ENCODE measurements at places on chromosomes 11 and 22.

GRCh38 chr22:39289533-39289932 is 29.9 kb downstream of the RPL3 start:
- DNase-seq, result peak; percentile 32

DNA sequence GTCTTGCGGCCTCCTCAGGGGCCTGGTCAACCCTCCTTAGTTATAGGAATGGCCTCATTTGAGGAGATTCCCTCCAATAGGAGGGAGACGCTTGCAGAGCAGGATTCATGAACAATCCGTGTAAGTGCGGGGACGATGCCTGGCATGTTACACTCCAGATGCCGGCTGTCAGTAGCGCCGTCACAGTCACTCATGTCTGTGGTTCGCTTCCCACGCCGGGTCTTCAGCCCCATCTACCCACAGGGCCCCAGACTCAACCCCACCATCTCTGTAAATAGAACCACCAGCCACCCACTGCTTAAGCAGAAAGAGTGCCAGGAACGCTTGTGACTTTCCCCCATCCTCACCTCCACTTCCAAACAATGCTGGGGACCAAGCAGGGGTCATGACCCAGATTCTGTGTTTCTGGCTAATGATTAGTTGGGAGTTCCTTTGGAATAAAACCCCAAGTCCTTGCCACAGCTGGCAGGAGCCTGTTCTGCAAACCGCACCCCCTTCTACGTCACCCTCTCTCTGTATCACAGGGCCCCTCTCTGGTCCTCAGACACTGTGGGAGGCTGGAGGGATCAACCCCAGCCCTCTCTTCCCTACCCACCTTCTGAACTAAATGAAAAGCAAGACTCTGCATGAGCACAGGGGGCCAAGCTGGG is 38.8 kb upstream of the TOLLIP start:
- DNase-seq, result peak; percentile 15

- DNase-seq, result no peak
These were observed 67.2 kb upstream of the TTC12 start for GRCh38 chr11:113247221-113247620.

DNA sequence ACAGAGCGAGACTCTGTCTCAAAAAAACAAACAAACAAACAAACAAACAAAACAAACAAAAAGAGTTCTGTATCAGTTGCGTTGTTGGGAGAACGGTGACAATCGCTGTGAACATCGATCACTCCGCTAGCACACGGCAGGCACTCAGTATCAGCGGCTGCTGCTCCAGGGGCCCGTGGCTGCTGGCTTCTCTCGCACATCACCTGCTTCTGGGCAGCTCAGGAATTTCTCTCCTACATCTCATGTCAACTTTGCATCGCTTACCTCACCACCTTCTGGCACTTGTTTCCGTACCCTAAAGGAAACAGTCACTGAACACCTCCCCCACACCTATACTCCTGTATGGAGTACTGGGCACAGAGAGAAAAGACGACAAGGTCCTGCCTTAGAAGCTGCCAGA is 70.3 kb upstream of the WNT7B start:
- DNase-seq, result peak; percentile 15

- DNase-seq, result no peak
These were observed 27.9 kb upstream of the SUSD2 start for GRCh38 chr22:24153353-24153752.

DNA sequence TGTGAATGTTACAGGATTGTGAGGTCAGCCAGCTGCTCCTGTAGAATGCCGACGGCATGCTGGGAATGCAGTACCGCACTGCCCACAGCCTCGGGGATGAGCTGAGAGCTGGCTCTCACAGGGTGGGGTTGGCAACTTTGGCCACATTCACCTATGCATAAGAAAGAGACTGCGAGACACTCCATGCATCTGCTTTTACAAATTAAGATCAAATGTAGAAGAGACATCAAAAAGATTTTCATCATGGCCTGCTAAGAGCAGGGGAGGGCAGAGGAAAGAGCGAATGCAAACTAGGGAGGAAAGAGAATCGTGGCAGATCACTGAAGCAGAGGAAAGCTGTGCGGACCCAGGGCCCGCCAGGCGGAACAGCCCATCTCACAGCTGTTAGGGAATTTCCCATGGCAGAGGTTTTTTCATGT is 49.8 kb upstream of the SPATA19 start:
- DNase-seq, result peak; percentile 76

- no peak for DNase-seq
These were observed 146.5 kb downstream of the GRIK4 start for GRCh38 chr11:120658071-120658423.

DNA sequence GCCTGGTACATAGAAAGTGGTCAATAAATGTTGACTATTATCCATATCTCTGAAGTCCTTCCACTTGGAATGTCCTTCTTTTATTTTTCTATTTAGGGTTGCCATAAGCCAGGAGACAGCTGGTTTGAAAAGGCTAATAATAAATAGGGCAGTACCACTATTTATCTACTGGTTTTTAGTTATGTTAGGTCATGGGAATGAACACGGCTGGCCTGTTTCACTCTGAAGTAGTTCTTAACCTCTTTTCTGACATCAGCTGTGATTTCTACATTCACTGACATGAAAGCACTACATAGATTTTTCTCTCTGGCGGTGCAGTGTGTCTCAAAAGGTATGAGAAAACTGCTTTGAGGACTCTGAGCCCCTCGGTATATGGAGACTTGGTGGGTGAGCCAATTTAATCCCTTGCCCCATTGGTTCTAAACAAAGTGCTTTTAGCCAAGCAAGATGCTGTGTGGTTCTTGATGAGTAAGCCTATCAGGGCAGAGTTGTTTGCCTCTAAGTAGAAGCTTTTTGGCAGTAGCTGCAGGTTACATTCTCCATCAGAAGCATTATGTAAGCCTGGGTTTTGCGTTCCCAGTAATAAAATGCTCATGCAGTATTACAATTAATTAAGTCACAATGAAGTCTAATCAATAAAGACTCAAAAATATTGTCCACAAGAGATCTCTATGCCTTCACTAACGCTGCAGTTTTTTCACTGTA is 48.7 kb upstream of the APOA1 start:
- no peak for DNase-seq

- no peak for DNase-seq
These were observed 1210.1 kb upstream of the TENM4 start for GRCh38 chr11:80650966-80651365.

- DNase-seq, result no peak
These were observed 92.7 kb downstream of the SGSM3 start for GRCh38 chr22:40463017-40463631.

GRCh38 chr11:19168090-19168489 is 33.7 kb downstream of the CSRP3 start:
- no peak for DNase-seq

DNA sequence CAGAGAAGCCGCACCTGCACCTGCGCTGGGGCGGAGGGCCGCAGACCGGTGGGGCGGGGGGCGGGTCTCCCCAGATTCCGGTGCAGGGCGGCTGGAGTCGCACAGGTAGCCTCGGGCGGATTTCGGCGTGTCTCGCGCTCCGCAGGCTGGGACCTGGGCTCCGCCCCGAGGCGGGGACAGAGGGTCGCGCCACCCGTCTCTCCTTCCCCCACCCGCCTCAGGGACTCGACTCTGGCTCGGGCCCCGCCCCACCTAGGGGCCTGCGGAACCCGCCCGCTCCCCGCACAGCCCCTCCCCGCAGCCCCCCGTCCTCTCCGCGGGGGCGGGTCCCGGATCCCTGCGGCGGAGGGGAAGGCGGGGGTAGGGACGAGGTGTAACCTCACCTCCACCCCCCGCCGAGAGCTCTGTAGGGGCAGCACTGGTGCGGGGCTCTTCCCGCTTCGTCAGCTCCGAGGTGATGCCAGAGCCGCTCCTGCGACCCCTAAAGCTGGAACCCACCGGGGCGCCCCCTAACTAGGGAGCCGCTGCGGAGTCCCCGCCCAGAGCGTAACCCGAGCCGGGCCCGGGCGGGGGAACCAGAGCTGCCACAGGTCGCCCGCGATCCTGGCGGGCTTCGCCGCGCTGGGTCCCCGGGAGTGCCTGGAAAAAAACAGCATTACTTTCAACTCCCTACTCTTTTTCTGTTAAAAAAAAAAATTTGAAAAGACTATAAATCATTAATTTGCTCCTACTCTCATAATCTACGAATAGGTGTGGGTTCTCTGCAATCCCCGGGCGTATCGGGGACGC is at the start of gene SLC29A2:
TSS of gene SLC29A2 (minus strand) at position 134 of the 789 bp plus-strand sequence. CDS start 169 bp downstream, outside the sequence.
- peak; percentile 98 for DNase-seq

DNA sequence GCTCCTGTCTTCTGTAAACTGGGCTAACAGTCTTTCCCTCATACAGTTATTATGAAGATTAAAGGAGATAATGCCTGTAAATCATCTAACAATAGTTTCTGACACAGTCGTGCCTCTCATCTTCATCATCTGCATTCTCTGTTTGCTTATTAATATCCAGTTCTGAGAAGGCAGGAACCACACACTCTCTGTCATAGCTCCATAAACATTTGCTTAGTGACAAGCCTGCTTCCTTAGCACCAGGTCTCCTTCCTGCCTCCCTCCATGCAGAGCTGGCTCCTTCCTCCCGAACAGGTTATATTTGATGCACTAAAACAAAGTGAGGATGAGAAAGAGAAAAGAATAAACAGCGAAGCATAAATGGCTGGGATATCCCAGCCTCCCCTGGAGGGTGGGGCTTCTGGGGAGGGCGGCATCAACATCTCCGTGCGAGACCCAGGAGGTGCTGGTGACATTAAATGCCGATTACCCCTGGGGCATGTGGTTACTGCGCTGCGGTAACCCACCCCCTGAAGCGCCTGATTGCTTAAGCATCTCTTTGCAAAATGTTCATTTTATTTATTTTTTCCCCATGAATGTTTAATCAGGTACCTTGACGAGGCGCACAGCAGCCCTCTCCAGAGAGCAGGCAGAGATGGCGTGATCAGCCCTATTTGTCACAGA is 404.9 kb downstream of the NXPE2 start:
- DNase-seq, result no peak

DNA sequence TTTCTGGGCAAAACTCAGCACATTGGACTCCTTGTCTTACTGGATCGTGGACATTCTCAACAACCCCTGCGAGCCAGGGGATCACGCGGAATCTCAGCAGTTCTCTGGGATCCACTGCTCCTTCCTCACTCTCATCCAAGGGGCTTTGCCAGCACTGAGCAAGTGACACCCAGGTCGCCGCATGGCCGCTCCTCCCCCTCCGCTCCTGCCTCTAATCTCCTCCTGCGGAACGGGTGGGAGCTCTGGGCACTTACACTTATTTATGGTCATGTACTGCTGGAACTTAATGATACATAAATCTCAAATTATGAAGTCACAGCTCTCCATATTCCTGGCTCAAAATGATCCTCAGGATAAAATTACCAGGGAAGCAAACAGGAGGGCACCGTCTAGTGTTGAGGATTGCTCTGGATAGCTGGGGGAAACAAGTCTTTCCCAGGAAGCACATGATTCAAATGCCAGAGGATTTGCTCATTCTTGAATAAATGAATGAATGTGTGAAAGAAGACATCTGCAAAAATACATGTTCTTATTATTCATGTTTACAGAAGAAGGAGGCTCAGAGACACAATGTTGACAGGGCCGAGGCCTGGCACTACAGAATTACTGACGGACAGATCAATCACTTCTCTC is 1077.3 kb downstream of the TBC1D22A start:
- DNase-seq, result no peak

GRCh38 chr22:44256556-44257485 is 55.9 kb downstream of the SHISAL1 start:
- peak; percentile 26 for DNase-seq

- no peak for DNase-seq
These were observed 38.1 kb downstream of the CABIN1 start for GRCh38 chr22:24049211-24049610.

DNA sequence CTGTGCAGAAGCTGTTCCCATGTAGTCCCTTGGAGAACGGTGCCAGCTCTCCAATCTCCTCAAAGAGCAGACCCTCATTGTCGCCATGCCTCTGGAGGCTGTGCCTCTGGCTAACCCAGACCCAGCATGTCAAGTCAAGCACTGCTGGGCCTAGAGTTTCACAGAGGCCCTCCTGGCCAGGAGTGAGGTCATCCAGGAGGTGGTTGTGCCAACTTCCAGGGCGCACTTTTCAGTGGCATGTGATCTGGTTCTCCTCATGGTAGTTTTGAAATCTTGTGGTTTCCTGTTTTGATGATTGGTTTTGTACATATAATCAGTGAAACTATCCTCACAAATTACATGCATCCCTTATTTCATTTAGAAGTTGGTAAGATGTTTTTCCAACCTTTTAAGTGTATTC is 78.9 kb downstream of the PPFIBP2 start:
- DNase-seq, result no peak

GRCh38 chr11:100445231-100445735 is 241.8 kb upstream of the ARHGAP42 start:
- DNase-seq, result no peak

GRCh38 chr11:118914178-118914918 is 11.4 kb downstream of the BCL9L start:
- peak; percentile 59 for DNase-seq

GRCh38 chr11:130431801-130432200 is 3.4 kb upstream of the ADAMTS8 start:
- no peak for DNase-seq

- no peak for DNase-seq
These were observed 218.1 kb upstream of the SORL1-AS1 start for GRCh38 chr11:121670805-121671282.

- no peak for DNase-seq
These were observed 13.2 kb downstream of the PPARA start for GRCh38 chr22:46163557-46163888.

DNA sequence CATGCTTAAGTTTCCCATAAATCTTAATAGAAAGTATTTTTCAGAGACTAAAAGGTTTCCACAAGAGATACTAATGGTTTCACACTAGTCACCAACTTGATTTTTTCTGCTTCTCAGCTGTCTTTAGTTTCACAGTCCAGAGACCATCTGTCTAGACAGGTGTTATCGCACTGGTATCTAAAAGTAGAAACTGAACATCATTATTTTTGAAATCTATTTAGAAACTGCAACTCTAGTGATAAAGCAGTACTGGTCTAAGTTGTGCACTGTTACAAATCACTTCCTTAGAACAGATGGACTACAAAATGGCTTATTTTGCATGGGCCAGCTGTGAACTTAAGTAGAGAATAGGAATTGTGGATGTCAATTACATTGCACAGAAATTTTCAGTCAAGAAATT is 78.0 kb downstream of the CNTN5 start:
- DNase-seq, result no peak

GRCh38 chr11:2826679-2827056 is 58.9 kb downstream of the CDKN1C start:
- DNase-seq, result no peak

- no peak for DNase-seq
These were observed 14.8 kb upstream of the UVRAG start for GRCh38 chr11:75800136-75800675.

DNA sequence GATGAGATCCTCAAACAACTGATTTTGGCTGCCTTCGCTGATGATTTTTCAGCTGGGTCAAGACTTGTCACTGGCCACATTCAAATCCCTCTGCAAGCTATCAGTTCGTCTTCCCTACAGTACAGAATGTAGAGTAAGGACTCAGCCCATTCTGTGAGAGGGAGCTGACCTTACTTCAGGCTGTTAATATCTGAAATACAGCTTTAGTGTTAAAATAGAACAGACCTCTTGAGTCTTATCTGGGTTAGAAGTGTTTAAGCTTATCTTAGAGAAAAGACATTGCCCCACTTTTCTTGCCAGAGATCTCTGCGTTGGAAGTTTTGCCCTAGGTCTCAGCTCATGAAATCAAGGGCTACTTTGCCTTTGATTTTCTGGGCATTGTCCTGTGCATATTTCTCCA is 383.4 kb upstream of the LARGE1 start:
- DNase-seq, result no peak

GRCh38 chr11:78226684-78227680 is 38.3 kb downstream of the USP35 start:
- no peak for DNase-seq

Data from H9 (cell line).